ENCODE measurements at places on chromosomes 7 and 10.

GRCh38 chr10:47321521-47322195 lies 596 bp upstream of the GDF2 start:
- DNase-seq = no peak

DNA sequence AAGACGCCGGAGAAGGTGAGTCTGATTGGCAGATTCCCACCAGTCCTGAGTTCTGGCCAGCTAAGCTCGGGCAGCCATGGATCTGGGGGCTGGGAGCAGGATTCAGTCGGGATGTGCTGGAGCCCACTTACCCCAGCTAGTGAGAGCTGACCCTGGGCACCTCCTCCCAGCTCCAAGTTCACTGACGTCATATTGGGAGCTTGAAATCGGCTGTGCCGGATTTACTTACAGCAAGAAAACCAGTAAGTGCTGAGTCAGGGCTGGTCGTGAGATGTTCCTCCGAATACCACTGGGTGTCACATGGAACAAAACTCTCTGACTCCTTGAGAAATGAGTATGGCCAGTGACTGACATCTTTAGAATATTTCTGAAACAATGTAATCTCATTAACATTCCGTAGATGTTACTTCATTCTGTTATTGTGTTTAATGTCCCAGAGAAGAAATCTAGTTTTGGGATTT lies 621.2 kb downstream of the SDK1 start:
- DNase-seq = no peak

DNA sequence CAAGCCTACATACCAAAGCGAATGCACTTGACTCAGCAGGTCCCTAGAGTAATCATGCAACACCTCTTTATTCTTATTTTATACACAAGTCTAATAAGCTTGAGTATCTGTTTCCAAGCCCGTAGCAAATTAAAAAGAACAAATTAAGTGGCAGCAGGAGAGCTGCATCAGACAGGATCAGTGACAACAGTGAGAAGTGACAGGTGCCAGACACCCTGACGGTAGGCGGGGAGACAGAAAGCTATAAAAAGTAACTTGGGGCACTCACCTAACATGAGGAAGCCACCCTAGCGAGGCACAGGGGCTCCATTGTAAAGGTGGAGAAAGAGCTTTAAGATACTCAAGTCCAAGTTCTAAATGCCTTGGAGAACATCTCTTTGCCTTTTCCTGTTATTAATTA lies 174.2 kb downstream of the PLXNA4 start:
- DNase-seq = no peak

- no peak for DNase-seq
These were observed 153.7 kb downstream of the SH2D4B start for GRCh38 chr10:80691441-80691840.

DNA sequence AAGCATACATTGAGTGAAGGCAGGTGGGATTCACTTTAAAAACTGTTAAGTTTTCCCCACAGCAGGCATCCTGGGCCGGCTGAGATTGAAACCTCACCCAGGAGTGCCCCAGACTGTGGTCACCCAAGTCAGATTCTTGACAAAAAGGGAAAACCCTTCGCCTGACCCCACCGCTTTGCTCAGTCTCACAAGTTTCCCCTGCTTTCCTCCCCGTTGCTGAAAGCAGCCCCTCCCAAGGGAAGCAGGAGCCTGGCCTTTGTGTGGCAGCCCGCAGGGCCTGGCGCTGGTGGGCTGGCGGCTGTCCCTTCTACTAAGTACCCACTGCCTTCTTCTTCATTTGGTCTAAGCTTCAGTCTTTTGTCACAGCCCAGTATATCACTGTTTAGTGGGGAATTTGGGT lies 16.0 kb downstream of the RNF32 start:
- DNase-seq = no peak

DNA sequence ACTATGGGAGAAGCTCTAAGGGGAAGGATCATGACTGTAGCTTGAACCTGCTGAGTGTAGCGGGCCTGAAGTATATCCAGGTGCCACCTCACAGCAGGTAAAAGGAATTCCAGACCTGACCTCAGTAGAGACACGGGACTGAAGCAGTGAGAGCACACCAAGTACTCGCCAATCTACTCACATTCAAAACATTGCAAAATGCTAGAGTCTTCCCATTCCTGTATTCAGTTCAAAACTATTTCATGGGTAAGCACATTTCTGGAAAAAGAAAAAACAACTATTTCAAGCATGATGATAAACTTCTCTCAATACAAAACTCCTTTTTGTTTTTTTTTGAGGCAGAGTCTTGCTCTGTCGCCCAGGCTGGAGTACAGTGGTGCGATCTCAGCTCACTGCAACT lies 121.9 kb upstream of the AUTS2 start:
- no peak for DNase-seq

GRCh38 chr10:86367152-86367951 lies 757 bp upstream of the GRID1 start:
- no peak for DNase-seq

- no peak for DNase-seq
These were observed 251.8 kb downstream of the BMPER start for GRCh38 chr7:34157137-34157536.

- no peak for DNase-seq
These were observed 1455.7 kb upstream of the CELF2 start for GRCh38 chr10:9561821-9562505.

DNA sequence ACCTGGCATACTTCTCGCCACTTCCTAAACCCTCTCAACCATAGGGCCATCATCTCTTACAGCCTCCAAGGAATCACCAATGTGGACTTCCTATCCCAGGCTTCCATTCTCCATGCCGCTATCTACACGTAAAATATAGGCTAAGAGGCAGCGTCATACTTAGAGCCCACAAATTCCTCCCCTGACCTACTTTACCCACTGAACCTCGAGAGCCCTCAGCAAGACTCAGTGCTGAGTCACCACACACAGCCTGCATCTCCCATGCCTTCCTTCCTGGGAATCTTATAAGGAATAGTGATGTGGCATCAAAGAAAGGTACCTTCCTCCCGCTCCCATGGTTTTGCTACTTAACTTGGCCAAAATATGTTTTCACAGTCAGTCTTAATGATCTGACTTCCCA lies 435.6 kb upstream of the NFE2L3 start:
- DNase-seq = no peak

GRCh38 chr7:134831862-134832261 lies 52.4 kb downstream of the CALD1 start:
- DNase-seq = no peak

- DNase-seq = no peak
These were observed 336.9 kb downstream of the ADARB2 start for GRCh38 chr10:1400101-1401070.

GRCh38 chr10:78148961-78149612 lies 115.4 kb downstream of the RPS24 start:
- DNase-seq = no peak

DNA sequence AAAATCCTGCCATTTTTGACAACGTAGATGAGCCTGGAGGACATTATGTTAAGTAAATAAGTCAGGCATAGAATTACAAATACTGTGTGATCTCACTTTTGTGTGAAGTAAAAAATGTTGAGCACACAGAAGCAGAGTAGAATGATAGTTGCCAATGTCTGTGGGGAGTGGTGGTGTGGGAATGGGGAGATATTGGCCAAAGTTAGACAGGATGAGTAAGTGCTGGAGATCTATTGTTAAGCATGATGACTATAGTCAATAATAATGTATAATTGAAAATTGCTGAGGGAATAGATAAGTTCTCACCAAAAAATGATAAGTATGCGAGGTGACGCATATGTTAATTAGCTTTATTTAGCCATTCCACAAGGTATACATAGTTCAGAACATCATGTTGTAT lies 92.0 kb downstream of the GPR85 start:
- no peak for DNase-seq

DNA sequence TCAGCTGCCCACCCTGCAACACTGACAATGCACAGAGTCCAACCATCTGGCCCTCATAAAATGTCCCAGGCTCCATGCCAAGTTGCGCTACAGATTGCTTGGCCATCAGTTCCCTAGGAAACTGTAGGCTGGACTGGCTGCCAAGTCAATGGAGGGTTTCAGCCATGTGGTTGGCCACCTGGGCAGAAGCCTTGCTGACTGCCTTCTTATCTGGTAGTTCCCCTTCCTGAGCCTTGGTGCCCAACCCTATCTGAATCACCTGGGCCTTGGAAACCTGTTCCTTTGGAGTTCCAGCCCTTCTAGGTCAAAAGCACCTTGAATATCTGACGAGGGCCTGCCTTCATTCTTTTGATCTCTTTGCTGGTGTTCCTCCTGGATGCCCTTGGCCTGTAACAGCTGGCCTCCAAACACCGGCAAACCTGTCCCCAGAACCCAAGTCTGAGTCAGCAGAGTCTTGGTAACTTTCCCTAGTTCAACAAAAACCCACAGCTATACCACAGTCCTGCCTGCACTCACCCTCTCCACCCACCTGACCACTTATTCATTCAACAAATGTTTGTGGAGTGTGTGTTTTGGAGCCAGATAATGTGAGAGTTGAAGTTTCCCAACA lies 37.4 kb upstream of the KDM7A start:
- no peak for DNase-seq

- DNase-seq = no peak
These were observed 51.1 kb upstream of the MEOX2 start for GRCh38 chr7:15737601-15738000.

GRCh38 chr10:14975672-14976273 lies 16.6 kb downstream of the MEIG1 start:
- no peak for DNase-seq

GRCh38 chr10:30782537-30783461 lies 153.2 kb upstream of the LYZL2 start:
- DNase-seq = no peak

GRCh38 chr10:89255793-89256192 lies 4.2 kb upstream of the LIPA start:
- no peak for DNase-seq

DNA sequence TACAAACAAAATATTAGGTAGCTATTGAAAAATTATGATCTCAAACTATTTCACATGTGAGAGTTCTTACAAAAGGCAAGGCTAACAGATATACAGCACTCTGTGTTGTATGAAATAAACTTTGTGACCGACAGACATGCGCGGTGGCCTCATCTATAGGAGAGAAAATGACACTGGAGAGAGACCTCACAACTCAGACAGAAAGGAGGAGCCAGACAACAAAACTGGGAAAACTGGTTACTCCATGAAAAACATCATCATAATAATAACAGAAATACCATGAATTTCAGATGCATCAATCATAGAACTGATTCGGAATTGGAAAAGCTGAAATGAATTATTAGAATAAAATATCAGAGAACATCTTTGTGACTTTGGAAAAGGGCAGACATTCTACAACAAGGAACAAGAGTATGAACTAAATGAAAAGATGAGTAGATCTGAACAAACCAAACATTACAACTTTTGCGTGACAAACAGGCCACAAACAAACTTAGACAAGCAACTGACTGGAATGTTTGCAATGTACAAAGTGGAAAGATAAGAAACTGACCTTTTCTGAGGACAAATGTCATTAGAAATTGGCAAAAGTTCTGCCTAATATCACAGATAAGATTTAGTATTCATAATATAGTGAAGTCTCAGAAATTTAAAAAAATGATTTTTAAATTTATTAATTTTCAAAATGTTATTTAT lies 69.3 kb downstream of the TNS3 start:
- no peak for DNase-seq

DNA sequence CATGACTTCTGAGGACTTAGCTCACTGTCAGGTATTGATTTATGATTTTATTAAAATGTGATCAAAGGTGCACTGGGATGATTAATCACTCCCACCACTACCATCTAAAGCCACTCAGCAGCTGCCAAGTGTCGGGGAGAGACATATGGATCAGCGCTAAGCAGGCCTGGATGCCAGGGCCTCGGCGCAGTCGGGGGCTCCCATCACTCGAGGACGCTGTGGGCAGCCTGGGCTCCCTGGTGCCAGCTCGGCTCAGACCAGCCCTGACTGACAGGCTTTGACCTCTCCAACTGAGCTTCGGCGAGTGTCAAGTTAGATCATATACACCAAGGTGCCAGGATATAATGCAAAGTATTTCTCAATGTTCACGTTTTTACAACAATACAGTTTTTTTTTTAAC lies 267.7 kb downstream of the ACTR3B start:
- DNase-seq = no peak

DNA sequence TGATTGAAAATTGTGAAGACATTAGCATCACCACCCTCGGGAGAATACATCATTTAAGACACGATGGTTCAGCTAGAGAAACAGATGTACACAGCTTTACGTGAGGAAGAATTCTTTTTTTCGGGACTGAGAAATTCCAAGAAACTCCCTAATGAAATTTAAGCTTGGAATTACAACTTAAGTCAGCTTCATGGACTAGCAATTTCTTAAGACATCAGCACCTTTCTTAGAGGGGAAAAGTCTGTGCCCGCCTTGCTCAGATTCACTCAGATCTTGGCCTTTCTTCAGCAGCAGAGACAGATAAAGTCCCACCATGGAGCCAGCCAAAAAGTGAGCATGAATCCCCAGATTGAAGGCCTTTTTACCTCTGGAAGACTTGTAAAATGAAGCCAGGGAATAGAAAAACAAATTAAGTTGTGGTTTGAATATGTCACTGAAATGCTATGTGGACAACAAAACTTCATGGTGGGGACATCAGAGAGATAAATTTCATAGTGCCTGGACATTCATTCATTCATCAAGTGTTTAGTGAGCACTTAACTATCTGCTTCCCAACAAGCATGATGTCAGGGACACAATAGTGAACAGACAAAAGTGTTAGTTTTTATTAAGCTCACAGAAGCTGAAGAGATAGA lies 32.1 kb downstream of the PRKG1 start:
- DNase-seq = no peak

All from stimulated activated CD4-positive, alpha-beta T cell treated with anti-CD3 and anti-CD28 coated beads, Interleukin-1b, Interleukin-23, amount 100 ng/mL, for 1 hour (primary cell).